Stimulated activated CD8-positive, alpha-beta memory T cell treated with anti-CD3 and anti-CD28 coated beads, Interleukin-7, amount 100 ng/mL, for 1 hour (primary cell): ENCODE measurements at places on chromosomes 7 and 10.

DNA sequence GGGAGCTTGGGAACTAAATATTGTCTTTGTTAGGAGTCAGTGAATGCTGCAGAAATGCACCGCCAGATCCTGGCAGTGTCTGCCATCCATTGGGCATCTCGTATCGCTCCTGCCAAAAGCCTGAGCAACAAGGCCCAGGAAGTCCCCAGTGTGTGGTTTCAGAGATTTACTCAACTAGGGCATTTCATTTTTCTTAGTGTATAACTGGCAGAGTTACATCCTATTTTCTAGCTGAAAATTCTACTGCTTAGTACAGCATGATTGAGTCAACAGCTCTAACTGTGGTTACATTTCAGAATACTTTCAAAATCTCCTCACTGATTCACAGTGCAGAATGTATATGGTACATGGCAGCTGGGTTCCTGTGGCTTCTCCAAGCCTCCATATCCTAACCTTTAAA lies 95.8 kb upstream of the CREB5 start:
- DNase-seq = no peak

DNA sequence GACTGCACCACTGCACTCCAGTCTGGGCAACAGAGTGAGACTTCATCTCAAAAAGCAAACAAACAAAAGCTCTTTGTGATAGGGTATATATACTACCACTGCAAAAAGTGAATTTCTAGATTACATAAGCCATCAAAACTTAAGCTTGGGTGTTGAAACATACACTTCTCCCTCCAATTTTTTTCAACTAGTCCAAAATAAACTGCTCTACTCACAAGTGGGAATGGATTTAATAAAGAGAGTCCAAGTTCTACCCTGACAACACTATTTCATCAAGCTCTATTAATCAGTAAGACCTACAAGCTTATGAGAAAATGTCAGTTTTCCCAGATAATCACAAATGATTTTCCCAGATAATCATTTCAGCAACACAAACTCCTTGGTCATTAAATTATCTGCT lies 82.7 kb downstream of the NT5C2 start:
- DNase-seq = no peak

GRCh38 chr7:16743236-16743635 lies 10.3 kb upstream of the TSPAN13 start:
- DNase-seq = no peak

DNA sequence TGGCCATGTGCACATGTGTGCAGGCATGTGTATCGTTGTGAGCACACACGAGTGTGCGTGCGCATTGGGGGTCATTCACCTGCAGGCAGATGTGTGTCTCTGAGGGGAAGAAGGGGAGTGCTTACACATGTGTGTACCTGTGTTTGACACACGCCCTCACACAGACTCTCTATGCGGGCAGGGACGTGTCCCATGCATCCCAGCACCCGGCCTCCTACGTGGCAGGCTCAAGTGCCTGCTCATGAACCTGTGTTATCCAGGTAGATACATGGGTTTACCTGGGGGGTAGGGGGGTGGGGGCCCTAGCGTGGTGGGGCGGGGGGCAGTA lies 18.6 kb downstream of the KCP start:
- DNase-seq = no peak

- DNase-seq = no peak
These were observed 86.2 kb upstream of the AOAH start for GRCh38 chr7:36810489-36810888.

- no peak for DNase-seq
These were observed 29.9 kb downstream of the MYL10 start for GRCh38 chr7:101598986-101599771.

DNA sequence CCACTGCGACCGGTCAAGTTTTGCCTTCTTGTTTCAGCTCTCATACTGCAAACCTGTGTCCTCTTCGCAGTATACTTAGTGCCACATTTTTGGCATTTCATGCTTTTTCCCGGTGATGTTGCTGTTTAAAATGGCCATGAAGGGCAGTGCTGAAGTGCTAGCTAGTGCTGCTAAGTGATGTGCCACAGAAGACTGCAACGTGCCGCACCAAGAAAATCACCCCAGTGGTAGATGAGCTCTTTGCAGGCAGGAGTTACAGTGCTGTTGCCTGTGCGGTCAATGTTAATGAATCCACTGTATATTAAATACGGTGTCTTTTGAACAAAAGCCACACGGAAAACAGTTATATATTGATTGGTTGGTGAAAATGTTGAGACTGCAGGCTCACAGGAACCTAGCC lies 120.3 kb downstream of the ANLN start:
- DNase-seq = no peak

GRCh38 chr10:127402596-127403409 lies 146.3 kb upstream of the NPS start:
- DNase-seq = no peak

DNA sequence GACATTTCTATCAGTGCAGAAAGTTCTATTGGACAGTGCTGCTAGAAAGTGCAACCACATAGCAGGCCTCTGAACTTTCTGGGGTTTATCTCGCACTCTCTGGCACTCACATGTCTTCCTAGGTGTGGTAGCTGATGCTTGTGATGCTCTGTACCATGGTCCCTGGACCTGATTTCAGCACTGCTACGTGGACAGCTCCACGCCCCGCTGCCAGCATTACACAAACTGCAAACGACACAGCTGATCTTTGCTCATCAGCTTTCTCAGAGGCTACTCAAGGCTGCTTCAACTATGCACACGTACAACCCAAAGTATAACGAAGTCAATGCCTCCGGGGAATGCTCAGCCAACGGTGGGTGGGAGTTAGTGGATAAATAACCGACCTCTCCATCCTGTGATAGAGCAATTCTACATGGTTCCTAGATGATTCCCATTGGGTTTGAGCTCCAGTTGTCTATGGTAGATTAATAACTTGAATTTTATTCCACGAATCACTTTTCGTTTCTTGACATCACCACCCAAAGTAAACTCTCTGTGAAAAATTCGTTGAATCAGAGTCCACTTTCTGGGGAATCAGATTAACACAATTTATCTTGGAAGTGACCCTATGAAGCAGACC lies 302.5 kb downstream of the ACTR3B start:
- no peak for DNase-seq

GRCh38 chr10:132616170-132616995 lies 78.8 kb downstream of the INPP5A start:
- DNase-seq = no peak

- no peak for DNase-seq
These were observed 294.7 kb upstream of the PITRM1 start for GRCh38 chr10:3467052-3467951.

GRCh38 chr10:11357439-11357838 lies 254.0 kb downstream of the USP6NL start:
- no peak for DNase-seq

- DNase-seq = no peak
These were observed 85.0 kb downstream of the HERC4 start for GRCh38 chr10:67990093-67990492.

DNA sequence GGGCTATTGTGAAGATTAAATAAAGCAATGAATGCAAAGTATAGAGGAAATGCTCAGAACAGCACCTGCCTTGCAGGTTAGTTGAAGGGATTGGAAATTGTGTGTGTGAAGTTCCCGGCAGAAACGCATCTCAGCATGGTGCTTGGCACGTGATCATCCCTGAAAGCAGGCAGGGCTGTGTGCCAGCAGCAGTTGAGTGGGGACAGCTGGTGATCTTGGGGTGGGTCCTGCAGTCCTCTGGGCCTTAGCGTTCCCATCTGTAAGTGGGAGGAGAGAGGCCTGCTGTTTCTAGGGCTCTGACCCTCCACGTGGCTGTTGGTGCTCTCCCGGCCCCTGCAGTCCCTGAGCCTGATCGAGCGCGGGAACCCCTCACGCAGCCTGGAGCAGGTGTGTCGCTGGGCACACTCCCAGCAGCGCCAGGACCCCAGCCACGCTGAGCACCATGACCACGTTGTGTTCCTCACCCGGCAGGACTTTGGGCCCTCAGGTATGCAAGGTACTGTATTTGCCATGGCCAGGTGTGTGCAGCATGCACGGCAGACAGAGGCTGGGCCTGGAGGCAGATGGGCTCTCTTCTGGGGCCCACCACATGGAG lies 55.3 kb downstream of the TBATA start:
- DNase-seq = no peak

DNA sequence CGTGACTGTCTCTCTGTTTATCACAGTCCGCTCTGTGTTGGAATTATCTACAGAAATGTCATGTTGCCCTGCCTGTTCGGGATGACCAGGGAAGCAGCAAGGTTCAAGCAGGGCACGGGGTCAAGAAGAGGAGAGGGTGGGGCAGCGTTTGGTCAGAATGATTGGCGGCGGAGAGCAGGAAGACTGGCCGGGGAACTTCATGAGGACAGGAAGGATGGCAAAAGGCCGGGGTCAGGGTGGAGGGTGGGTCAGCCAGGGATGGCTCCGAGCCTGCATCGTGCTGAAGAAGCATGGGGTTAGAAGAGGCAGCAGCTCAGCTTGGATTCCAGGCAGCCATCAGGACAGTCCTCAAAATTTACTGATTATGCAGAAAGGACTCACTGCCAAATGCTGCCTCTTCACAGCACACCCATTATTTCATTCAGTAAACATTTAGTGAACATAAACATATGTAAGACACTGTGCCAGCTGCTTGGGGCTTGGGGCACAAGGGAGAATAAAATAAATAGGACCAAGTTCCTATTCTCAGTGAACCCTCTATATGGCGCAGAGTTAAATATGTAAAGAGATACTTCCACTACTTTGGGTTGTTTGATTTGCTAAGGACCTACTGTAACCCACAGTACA lies 42.8 kb downstream of the WNT2 start:
- DNase-seq = no peak

DNA sequence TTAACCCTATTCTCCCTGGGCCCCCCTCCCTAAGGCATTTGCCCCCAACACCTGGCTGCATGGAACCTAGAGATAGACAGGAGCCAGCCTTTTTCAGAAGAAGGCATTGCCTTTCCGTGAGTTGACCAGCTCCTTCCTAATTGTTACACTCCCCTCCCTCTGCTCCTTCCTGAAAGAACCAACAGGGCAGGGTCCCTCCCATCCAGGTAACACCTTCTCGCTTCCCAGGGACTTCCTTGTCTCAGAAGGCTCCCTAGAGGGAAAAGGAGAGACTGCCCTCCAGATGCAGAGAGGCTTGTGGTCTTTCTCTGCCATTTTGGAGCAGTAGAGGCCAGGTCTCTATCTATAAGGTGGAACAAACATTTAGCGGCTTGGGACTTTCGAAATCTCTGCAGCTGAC lies 31.9 kb downstream of the PALD1 start:
- no peak for DNase-seq

DNA sequence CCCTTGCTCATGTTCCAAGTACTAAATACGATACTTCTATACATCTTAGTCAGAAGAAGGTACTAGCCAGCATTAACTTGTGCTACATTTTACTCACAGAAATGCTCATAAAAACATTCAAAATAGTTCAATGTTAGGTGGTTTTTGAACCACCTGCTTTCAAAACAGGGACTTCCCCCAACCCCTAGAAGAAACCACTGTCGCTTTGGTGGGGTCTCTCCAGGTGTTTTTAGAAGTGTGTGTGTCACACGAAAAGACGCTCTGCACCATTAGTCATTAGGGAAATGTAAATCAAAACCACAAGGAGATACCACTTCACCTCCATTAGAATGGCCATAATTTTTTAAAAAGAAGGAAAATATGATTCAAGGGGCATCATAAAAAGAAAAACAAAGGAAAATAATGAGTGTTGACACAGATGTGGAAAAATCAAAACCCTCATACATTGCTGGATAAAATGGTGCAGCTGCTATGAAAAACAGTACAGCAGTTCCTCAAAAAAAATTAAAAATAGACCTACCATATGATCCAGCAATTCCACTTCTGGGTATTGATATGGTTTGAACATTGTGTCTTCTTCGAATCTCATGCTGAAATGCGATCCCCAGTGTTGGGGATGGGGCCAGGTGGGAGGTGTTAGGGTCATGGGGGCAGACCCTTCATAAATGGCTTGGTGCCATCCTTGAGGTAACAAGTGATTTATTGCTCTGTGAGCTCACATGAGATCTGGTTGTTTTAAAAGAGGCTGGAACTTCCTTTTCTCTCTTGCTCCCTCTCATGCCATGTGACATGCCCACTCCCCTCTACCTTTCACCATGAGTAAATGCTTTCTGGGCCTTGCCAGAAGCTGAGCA lies 74.2 kb downstream of the MALSU1 start:
- DNase-seq = no peak

DNA sequence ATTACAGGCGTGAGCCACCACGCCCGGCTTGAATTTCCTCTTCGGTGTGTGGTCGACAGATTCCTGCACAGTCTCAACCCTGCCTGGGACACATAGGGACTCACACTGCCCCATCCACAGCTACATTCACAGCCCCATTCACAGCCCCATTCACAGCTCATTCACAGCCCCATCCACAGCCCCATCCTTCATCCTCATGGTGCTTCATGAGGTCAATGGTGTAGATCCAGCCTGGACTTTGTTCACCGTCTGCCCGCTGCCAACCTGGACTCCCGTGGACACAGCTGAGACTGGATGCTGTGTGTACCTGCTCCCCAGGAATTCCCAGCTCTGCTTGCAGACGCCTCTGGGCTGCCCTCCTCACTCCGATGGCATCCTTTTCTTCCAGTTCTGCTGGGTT lies 5.2 kb downstream of the IDI2 start:
- no peak for DNase-seq

DNA sequence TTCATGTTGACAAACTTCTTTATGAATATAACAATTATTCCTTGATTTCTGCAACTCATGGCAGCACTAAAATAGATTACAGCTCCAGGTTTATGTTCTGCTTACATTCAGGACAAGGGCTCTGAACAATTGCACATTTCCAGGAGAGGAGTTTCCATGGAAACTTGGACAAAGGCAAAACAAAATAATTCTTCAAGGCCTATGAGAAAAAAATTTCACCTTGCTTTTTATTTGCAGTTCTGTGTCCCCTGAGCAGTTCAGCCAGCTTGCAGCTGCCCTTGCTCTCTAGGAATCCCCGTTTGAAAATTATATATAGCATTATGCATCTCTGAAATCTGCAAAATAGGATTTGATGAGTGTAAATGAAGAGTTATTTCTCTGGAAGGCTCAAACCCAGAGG lies 71.7 kb downstream of the ARL4A start:
- DNase-seq = no peak

- DNase-seq = no peak
These were observed 135.9 kb downstream of the KIAA1217 start for GRCh38 chr10:24344695-24345463.

DNA sequence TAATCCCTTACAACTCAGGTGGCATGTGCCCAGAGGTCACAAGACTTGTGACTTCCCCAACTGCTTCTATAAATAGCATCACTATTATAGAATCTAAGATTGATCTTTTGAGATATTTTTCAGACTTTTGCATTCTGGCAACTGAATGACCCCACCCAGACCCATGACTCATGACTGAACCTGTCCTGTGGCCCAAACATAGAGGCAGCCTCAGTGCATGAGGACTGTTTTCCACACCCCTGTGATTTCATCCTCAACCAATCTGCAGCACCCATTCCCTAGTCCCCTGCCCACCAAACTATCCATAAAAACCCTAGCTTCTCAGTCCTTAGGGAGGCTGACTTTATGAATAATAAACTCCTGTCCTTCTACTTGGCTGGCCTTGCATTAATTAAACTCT lies 84.5 kb downstream of the MICU1 start:
- DNase-seq = no peak

- no peak for DNase-seq
These were observed 106.2 kb upstream of the DLX6 start for GRCh38 chr7:96899108-96899507.
